ENCODE measurements at places on chromosomes 16 and 17.
A peak's percentile ranks its signal among the peaks of the same experiment; 100 is the strongest.

- no peak for DNase-seq
These were observed 2.3 kb downstream of the FOXC2 start for GRCh38 chr16:86568677-86569623.

DNA sequence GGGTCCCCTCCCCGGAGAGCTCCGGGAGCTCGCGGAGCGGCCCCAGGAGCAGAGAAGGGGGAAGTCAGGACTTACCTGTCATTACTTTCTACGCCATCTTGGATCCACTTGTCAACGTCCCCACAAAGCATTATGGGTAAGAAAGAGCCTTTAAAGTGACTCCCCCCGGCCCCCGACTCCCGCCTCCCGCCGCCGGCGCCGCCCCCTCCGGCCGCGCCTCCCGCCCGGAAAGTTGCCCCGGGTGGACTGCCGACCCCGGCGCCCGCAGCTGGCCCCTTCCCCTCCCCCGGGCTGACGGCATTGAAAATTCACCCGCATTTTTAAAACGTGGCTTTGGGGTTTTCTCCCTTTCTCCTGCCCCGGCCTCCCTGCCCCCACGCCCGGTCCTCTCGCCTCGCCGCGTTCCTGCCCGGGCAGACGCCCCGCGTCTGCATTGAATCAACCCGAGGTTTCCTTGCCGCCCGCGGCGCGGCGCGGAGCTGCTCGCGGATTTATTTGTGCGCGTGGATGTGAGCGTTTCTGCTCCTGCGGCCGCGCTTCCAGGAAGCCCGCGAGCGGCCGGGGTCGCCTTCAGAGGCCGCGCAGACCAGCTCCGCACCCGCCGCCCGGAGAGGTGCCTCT is at the start of gene HELZ:
Gene HELZ, minus strand, starts transcription at position 124 of the 621 bp plus-strand sequence. CDS start 26,392 bp downstream, outside the sequence.
- DNase-seq, result peak; percentile 77

DNA sequence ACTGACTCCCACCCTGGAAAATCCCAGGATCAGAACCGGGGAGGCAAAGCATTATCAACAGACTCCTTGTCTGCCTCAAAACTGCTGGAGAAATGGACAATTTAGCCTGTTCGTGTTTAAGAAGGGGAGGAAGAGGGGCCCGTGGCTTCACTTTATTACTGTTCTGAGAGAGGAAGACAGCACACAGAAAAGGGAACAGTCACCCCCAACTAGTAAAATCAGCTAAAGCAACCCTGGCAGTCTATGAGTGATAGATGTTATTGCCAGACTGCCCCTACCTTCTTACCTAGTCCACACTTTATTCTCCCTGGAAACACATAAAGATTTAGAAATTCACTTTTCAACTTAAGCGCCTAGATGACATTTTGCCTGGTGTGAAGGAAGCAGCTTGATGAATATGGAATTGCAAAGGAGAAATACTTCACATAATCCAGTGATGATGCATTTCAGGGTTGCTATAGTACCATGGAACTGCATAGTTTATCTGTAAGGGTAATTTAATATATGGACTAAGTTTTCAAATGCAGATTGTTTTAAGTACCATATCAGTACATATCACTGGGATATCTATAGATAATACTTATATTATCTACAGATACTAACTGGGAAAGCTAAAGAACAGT is 36.9 kb upstream of the TRAP1 start:
- no peak for DNase-seq

DNA sequence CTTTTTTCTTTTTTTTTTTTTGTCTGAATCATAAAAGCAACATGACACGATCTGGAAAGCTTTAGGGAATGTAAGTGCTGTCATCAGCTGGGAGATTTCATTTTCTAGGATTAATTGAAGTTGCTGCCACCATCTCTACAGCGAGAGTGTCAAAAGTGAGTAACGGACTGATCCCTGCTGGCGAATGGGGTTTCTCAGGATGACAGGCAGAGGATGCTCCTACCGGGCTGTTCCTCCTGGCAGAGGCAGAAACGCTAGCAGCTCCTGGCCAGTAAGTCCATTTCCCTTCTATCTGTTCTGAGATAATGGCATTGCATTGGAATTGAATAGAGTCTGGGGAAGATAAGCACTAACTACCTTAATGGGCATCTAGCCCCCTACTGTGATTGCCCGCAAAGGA is 80.5 kb upstream of the KIFC3 start:
- DNase-seq, result peak; percentile 38

DNA sequence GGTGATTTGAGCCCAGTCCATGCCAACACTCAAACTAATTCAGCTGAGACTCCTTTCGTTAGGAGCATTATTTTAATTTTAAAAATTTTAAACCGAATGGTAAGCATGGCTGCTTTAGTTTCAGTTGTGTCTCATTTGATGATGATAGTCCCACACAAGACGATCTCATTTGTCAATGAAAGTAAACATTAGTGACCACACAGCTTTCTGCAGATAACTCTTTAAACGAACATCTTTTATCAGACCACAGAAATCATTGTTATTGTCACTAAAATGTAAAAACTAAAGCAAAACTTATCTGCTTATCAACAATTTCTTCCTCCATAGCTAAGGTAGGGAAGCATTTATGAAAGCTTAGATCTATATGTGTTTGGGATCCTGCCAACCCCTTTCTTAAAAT is 382.2 kb downstream of the ZFHX3 start:
- no peak for DNase-seq

DNA sequence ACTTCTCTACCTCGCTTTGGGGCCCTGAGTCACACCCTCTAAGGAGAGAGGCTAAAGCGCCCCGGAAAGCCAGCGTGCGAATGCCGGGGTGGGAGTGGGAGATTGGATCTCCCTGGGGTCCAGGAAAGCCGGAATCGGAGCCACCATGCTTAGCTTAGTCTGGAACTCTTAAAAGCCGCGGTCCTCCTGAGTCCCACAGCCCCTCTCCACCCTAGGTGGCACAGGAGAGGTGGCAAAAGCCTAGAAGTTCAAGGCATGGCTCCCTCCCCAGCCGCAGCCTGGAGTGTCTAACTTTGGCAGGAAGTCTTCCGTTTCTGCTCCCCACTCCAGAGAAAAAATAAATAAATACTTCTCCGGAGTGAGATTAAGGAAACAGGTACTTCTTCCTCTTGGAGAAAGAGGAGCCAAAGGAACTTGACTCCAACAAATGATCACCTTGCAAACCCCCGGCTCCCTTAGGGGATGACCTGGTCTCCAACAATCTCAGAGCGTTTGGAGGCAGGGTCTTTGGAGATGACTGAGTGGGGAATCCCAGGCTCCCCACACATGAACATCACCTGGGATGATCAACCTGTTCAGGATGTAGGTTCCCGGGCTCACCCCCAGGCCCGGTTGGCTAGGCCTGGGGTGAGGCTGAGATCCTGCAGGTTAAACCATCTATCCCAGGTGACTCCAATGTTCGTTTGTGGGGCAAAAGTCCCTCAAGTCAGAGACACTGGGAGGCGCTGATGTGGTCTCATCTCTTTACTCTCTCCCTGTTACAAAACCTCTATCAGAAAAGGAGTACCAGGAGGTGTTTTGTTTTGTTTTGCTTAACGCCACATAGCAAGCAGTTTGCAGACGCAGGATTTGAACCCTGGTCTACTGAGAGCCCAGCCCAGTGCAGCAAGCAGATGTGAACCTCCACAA is 2.9 kb downstream of the CIITA start:
- no peak for DNase-seq

DNA sequence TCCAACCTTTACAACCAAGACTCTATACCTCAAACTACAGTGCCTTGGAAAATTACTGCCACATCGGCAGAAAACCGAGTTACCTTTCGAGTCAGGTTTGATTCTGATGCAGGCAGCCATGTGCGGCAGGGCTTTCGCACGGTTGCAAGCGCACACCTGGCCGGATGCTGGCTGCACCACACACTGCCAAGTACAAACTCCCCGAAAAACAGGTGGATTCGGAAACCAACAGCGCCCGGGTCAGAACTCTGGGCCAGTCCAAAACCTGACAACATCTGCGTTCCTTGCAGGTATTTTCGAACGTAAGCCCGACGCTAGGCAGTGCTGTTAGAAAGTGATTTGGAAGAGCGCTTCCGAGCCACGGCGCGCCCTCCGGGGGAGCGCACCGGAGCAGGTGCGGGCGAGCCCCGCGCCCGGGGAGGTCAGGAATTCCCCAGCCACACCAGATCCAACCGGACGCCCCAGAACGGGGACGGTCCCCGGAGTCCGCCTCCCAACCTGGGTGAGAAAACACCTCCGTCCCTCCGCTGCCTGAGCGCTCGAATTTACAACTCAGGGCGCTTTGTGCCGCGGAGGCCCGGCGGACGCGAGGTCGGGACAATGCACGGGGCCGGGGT is 1.2 kb downstream of the USP7 start:
- no peak for DNase-seq

DNA sequence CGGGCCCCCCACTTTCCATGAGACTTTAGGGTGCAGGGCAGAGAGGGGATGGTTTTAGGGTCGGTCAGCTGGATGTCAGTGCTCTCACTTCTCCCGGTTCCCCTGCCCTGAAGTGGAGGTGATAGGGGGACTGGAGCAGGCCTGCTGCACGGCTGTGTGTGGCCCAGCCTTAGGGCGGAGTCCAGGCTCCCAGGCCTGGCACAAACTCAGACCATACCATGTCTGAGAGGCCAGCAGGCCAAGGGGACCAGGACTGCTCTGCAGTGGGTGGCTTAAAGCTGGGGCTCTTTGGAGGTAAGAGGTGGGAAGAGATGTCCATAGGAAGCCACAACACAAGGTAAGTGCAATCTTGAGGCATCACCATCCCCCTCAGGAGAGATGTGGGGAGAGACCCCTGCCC is 8.3 kb downstream of the TFAP4 start:
- peak; percentile 26 for DNase-seq

- DNase-seq, result peak; percentile 32
These were observed 3.6 kb downstream of the CDC42EP4 start for GRCh38 chr17:73308017-73308823.

DNA sequence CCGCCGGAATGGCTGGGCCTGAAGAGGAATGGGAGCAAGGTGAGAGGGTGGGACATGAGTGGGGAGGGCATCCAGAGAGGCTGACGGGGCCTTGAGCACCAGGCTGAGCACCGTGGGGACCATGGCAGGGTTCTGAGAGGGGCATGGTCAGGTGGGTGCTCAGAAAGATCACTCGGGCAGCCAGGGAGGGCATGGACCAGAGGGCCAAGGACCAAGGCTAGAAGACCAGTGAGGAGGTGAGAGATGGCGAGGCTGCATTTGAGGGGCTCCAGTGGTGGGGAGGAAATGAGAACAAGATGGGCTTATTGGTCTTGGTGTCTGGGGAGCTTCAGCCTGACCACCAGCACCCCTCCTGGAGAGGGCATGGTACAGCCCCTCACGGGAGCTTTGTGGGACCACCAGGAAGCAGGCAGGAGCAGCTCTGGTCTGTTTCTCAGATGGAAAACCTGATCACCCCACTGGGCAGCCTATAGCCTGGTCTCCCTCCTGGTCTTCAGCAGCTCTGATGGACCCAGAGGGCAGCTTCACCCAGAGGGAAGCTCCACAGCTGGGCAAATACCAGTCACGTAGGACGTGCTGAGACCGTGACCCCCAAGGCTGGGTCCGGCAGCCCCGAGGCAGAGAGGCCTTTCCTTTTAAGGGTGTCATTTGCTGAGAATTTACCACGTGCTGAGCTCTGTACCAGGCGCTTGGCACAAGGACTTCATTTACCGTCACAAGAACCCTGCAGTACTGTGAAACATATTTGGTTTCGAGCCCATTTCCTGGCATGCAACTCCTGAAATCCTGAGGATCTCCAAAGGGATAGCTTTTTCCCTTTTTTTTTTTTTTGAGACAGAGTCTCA is 11.4 kb upstream of the NCBP3 start:
- no peak for DNase-seq

DNA sequence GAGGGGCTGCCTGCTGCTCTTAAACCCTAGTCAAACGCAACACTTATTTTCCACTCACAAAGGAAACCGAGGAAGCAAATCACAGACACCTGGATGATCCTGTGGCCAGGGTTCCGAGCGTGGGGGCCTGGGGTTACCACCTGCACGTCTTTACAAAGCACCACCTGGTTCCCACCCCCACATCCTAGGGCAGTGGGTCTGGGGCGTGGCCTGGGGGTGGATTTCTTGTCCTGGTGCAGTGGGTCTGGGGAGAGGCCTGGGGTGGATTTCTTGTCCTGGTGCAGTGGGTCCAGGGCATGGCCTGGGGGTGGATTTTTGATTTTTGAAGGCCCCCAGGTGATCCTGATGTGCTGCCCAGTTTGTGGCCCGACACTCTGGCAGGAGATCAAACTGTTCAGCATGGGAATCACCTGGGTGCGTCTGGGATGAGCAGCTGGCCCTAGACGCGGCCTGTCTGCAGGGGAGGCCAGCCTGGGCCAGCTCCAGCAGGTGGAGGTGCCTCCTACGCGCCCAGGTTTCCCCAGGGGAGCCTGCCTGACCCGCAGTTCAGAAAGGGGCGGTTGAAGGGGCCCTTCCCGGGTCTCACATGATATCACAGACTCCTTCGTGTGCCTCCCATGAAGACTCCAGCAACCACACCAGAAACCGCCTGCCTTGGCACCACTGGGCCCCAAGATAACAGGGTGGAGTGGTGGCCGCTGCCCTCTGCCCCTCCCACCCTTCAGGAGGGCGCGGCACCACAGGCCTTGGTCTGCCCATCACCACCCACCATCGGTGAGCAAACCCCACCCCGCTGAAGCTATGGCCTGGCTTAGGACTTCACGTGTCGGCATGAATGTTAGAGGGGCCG is 6.3 kb downstream of the HAGH start:
- no peak for DNase-seq

DNA sequence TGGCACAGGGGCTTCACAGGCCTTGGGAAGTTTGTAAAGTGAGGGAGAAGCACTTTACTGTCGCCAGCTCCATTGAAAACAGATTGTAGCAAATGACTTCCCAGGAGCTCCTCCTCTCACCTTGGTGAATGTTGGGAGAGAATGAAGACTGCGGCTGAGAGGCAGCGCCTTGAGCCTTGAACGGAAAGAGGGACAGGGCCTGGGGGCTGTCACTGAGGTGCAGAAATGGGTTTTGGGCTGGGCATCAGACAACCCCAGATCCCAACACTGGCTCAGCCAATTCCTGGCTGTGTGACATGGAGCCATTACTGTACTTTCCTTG is 603 bp upstream of the MRTFB start:
- DNase-seq, result no peak

All from MG63 (cell line).